Left cardiac atrium (tissue), 4 donors: ENCODE measurements at places on chromosomes 6 and 20. TPM values are rescaled to one million over a fixed set of nuclear protein-coding genes. Genes with fewer than 3 reads are reported as not detected.
A peak's percentile ranks its signal among the peaks of the same experiment; 100 is the strongest.

The HEY2 gene
- 2.5 TPM for total RNA-seq

The TRIM10 gene
- not detected for total RNA-seq

The MEP1A gene
- total RNA-seq = not detected

The SLA2 gene
- total RNA-seq = 0.37 TPM

The TBXT gene
- not detected for total RNA-seq

The IMPG1 gene
- not detected for total RNA-seq

The KCNK16 gene
- total RNA-seq = not detected

The LRRN4 gene
- 3.6 TPM for total RNA-seq

The EDN1 gene
- 2.7 TPM for total RNA-seq

The SMOC2 gene
- 27.7 TPM for total RNA-seq

The TUBE1 gene
- 23.1 TPM for total RNA-seq

The HLA-DPB1 gene
- 47.8 TPM for total RNA-seq

The PLCG1 gene
- total RNA-seq = 64.8 TPM

The GPR63 gene
- 0.24 TPM for total RNA-seq

The DEF6 gene
- total RNA-seq = 4.7 TPM

DNA sequence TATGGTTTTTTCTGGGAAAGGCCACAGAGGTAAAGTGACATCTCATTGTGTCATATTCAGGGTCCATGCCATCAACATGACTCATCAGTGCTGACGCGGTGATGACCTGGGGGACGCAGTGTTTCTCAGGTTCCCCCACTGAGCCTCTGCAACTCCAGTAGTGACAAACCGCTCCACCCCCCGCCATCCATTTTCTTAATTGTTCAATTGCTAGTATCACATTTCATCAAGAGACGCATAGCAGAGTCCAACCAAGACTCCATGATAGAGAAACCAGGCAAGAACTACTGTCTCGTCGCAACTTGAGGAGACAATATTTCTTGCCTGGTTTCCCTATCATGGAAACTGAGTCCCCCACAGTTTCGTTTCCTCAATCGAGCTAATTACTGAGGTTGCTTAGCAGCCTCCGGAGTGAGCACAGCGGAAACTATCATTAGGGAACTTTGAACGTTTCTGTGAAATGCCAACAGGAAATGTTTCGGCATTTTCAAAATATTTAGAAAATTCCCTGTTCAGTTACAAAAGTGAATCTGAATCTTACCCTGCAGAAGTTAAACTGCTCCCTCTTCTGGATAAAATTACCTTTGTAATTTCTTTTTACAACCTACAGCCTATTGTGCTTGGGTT lies 12.2 kb upstream of the SERPINB1 start:
- DNase-seq = no peak

DNA sequence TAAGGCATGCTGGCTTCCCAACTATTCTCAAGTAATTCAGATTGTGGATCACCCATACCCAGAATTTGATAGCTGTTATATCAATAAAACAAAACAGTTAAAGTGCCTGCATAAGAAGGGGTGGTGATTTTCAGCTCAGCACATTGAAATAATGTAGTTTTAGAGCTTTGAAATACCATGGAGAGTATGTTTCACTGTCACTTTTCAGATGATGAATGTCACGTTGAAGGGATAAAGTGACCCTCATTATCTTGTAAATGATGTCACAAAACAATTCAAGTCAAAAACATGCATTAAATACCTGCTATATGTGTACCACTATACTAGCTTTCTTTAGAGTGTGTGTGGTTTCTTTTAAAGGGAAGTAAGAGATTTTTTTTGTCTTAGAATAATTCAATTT lies 27.6 kb downstream of the MLIP start:
- no peak for DNase-seq

- no peak for DNase-seq
Measured at GRCh38 chr6:67916399-67916798, 718.7 kb upstream of the ADGRB3 start.

GRCh38 chr6:139254196-139254595 lies 37.6 kb downstream of the TXLNB start:
- no peak for DNase-seq

GRCh38 chr6:43170417-43170930 lies 595 bp upstream of the SRF start:
- peak; percentile 83 for DNase-seq

DNA sequence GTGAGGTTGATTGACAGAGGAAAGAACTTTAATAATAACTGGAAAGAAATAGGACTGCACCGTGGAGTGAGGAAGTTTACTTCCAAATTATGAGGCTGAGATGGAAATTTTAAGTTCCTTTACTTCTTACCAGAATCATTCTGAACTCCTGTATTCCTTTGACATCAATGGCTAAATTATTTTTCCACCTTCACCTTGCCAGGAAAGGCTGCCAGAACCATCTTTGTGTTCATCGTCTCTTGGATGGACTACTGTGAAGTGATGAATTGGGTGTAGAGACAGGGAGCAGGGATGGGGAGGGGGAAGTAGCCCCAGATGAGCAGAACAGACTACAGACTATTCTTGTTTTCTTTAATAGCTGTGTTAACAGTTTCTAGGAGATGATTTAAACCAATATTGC lies 102.1 kb upstream of the CEP162 start:
- DNase-seq = no peak

GRCh38 chr6:123616942-123617341 lies 19.8 kb downstream of the TRDN start:
- no peak for DNase-seq

DNA sequence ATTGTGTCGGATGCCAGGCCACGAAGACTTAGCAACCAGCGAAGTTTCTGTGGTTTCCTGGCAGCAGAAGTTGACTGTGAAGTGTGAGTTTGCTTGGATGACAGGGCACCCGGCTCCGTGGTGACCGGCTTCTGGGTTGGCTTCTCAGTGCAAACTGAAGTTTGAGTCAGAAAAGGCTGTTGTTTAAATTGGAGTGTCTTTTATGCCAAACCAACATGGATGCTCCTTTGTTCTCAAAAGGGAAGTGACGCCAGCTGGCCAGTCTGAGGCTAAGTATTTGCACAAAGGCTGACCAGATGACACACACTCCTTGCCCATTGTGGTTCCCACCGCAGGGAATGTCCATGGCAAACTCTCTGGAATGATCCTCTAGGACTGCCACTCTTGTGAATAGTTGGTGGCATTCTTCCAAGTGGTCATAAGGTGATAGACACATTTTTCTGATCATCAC lies 164.8 kb upstream of the QKI start:
- DNase-seq = no peak

GRCh38 chr6:37033255-37033654 lies 27.8 kb downstream of the FGD2 start:
- no peak for DNase-seq

GRCh38 chr6:9621276-9621675 lies 793.6 kb downstream of the TFAP2A start:
- DNase-seq = no peak

GRCh38 chr20:55596431-55596830 lies 408.9 kb downstream of the CBLN4 start:
- no peak for DNase-seq

DNA sequence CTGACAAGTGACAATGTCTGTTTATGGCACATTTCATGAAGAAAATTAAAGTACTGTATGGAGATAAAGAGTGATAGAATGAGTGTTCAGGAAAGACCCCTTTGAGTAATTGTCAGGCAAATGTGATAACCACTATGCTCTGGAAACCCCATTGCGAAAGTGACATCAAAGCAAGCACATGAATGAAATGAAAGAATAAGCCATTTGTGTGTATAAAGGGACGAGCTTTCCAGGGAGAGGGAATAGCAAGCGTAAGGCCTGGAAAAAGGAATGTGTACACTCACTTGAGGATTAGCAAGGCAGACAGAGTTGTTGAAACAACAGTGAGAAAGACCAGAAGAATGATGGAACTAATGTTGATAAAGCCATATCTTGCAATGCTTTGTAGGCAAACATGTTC lies 490.0 kb downstream of the GRIK2 start:
- DNase-seq = no peak

- no peak for DNase-seq
Measured at GRCh38 chr20:6882561-6883291, 115.2 kb downstream of the BMP2 start.

- no peak for DNase-seq
Measured at GRCh38 chr6:167573461-167574215, 248.8 kb downstream of the TTLL2 start.

GRCh38 chr6:134047673-134048072 lies 4.8 kb downstream of the SLC2A12 start:
- DNase-seq = peak; percentile 37
